Femur (tissue), 1 donor: ENCODE measurements at places on chromosomes 2 and 18.

- DNase-seq = no peak
Measured at GRCh38 chr2:228700638-228701037, 519.2 kb upstream of the SPHKAP start.

DNA sequence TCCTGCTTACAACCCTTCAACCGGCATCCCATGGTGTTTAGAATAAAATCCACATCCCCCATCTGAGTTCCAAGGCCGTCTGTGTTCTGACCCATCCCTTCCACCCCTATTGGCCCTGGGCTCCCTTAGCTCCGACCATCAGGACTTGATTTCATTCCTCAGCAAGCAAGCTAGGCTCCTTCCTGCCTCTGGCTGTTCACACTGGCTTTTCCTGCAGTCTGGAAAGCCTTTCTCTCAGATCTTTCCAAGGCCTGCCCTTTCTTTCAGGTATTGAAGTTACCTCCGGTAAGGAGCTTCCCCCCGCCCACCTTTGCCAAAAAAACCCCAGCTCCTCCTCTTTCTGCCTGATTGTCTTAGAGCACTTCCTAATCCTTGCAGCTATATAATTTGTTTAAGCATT is 86.8 kb downstream of the CLIP4 start:
- no peak for DNase-seq

GRCh38 chr2:180664507-180664906 is 315.9 kb upstream of the UBE2E3 start:
- no peak for DNase-seq

- no peak for DNase-seq
Measured at GRCh38 chr2:96072746-96073145, 38.0 kb upstream of the GPAT2 start.
